ENCODE measurements at places on chromosomes 1 and 21.

DNA sequence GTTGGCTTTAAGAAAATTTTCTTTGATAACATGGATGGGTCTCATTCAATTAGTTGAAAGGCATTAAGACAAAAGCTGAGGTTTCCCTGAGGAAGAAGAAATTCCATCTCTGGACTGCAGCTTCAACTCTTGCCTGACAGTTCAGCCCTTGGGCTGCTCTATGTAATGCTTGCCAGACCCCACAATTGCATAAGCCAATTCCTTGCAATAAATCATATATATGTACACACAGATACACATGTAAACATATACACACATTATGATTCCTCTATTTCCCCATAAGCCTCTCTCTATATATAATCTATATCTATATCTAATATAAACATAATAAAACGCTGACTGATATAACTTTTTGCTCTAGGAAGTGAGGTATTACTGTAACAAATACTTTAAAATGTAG lies 301.5 kb upstream of the PRMT6 start:
- DNase-seq: no peak

DNA sequence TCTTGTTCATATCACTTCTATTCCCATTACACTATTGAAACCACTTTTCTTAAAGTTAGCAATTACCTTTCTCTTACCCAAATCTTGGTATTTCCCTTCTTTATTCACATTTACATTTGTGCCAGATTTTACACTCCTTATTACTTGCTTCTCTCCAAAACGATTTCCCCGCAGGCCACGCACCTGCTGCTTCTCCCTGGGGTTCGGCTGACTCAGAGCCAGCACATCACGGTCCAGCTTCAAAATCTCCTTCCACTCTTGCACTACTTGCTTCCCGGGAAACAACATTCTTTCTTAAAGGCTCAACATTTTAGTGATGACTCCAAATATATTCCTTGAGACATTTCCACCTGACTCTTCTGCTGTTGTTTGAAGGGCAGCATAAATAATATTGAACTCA lies 20.7 kb downstream of the LHX9 start:
- no peak for DNase-seq

DNA sequence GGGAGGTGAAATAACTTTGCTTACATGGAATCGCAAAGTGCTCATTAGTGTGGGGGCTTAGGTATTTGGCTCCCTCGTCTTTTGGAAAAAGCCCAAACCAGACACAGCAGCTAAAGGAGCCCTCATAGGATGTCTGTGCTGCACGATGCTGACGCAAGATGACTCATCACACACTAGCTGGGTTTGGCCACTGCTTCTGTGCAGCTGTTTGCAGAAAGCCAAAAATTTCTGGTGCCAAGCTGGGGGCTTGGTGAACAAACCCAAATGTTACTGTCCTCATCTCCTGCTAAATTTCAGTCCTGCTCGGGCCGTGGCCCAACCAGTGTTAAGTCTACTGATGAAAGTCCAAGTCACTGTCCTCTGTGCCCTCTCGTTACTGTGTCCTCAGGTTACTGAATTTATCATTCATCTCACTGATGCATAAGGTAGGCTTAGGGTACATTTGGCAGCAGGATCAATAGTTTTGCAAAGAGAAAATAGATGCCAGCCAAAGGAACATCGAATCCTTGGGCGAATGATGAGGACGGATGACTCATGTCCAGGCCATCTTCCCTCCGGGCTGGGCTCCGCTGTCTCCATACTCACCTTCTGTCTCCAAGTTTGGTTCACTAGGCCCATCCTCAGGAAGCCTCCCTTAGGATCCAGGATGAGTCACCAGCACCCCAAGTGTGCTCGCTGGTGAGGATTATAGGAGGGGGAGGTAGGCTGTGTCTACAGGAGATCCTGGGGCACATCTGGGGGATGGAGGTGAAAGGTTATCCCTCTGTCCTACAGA lies 177.7 kb downstream of the ADSS2 start:
- no peak for DNase-seq

- no peak for DNase-seq
These were observed 450.7 kb downstream of the PTPRC start for GRCh38 chr1:199089393-199090122.

GRCh38 chr1:208103597-208104513 lies 140.3 kb downstream of the PLXNA2 start:
- DNase-seq: no peak

DNA sequence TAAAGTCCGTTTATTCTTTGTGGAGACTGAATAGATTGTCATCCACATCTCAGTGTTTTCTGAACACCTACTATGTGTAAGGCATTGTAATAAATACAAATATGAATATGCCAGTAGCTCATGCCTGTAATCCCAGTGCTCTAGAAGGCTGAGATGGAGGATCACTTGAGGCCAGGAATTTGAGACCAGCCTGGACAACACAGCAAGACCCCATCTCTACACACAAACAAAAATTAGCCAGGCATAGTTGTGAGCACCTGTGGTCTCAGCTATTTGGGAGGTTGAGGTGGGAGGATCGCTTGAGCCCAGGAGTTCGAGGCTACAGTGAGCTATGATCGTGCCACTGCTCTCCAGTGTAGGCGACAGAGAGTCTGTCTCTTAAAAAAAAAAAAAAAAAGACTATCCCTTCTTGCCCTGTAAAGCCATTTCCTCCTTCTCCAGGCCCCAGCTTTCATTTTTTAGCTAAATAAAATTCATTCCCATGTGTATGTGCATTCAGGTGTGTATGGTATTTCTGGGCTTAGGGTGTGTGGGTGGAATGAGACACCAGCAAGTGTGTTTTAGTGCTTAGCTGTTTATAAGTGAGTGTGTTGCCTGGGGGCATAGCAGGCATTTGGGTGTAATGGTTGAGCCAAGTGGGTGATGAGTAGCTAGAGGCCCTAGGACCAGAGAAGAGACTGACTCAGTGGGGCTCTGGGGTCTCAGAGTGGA lies 7.8 kb downstream of the CELSR2 start:
- DNase-seq: no peak

GRCh38 chr1:211751438-211751837 lies 76.0 kb upstream of the NEK2 start:
- no peak for DNase-seq

DNA sequence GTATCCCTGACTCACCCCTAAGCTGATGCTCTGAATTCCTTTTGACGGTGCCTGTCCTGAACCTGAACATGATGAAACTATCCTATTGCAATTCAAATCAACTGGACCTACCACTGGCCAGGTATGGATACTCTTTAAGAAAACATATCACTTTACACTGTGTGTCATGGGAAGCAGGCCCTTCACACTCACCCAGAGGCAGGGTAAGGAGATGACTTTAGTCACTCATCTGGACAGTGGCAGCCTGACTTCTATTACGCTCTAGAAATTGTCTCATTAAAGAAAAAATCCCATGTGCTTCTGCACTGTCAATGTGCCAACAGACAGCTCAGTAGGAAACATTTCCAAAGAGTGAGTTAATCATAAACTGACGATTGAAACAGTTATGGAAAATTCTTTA lies 94.3 kb downstream of the VAV3 start:
- no peak for DNase-seq

DNA sequence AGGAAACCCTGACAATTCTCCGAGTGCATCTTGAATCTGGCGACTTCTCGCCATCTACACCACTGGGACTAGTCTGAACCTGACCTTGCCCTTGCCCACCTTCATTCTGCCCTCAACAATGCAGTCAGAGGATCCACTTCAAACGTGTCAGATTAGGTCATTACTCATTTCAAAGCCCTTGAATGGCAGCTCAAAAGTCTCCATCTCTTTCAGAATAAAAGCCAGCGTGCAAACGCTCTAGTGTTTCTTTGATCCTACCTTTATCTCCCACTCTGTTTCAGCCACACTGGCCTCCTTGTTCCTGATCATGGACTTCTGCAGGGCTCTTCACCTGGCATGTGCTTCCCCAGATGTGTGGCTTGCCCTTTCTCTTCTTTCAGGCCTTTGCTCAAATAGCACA lies 31.3 kb downstream of the SLC30A1 start:
- no peak for DNase-seq

DNA sequence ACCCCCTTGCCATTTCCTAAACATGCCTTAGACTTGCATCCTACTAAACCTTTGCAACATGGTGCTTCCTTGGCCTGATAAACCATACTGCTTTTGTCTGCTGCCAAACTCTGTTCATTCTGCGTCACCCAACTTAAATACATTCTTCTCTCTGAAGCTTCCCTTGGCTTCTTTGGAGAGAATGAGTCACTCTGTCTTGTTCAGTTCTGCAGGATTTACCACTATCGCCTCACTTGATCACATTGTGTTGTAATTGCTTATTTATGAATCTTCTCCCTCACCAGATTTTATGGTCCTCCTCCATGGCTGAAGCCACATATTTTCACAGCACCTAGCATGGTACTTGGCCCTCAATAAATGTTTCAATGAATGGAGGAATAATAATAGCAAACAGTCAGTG lies 21.7 kb upstream of the TUT4 start:
- no peak for DNase-seq

DNA sequence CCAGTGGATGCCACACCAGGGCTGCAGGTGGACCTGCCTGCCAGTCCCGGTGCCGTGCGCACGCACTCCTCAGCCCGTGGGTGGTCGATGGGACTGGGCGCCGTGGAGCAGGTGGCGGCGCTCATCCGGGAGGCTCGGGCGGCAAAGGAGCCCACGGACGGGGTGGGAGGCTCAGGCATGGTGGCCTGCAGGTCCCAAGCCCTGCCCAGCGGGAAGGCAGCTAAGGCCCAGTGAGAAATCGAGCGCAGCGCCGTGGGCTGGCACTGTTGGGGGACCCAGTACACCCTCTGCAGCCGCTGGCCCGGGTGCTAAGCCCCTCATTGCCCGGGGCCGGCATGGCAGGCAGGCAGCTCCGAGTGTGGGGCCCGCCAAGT lies 1171.8 kb upstream of the B3GALT2 start:
- no peak for DNase-seq

DNA sequence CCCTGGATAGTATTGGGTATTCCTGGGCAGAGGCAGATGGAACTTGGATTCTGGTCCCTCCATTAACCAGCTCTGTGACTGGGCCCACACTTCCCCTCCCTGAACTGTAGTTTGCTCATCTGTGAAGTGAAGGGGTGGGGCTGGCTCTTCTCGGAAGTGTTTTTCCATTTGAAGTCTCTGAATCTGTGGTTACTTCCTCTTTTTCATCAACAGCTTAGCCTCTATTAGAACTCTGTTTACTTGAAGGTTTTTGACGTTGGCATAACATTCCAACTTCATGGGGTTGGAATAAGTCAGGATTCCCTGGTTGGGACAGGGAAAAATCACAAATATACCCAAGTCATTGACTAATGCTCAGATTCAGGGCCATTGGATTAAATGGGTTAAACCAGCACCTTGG lies 3.6 kb downstream of the KIAA0040 start:
- DNase-seq: no peak

DNA sequence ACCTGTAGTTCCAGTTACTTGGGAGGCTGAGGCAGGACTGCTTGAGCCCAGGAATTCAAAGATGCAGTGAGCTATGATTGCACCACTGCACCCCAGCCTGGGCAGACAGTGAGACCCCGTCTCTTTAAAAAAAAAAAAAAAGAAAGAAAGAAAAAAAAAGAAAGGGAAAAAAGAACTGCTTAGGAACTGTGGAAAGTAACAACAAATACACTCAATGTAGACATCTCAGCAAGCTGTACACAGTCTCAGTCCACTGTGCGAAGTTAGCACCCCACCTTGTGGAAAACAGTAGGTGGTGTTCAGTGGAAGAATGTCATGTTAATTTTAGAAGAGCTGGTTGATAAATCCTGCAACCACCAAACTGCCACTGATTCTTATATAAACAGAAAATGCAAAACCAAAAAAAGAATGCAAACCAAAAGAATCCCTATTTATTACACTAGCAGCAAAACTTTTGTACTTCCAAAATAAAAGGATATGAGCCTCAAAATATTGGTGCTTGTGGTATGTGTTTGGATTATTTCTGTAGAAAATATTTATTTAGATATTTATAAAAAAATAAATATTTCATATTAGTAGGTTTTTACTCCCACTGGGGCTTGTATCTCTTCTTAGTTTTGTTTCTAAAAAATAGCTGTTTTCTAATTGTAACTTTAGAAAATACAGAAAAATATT lies 31.1 kb downstream of the ALG14 start:
- no peak for DNase-seq

DNA sequence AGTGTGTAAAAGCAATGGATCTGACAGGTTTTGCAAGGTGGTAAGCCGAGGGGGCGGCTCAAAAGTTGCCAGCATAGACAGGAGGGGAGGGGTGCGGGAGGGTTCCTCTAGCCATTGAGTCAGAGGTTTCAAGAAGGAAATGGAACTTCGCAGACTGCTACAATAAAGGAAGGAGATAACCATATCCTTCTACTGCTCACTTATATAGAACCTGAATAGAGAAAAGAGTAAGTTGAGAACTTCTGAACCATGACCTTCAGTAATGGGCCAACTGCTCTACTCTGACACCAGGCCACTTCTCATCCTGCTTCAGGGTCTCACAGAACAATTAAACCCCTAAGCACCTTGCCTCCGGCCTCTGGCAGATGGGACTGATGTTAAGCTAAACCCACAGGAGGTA lies 26.3 kb upstream of the BCAR3 start:
- DNase-seq: no peak

DNA sequence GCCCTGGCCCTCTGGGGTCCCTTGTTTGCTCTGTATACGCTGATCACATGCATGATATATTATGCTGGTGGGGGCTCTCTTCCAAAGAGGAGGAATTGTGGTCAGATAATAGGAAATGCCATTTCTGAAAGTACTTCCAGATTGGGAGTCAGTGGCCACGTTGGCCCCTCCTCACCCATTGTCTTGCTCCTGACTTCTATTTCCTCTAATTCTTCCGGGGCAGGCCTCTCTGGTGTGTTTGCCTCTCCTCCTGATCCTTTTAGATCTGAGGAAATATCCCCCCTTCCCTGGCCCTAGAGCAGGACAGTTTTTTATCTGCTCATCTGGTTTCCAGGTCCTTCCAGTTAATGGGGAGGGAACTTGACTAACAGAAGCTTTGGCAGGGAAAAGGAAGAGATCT lies 2.9 kb downstream of the VANGL2 start:
- DNase-seq: no peak

DNA sequence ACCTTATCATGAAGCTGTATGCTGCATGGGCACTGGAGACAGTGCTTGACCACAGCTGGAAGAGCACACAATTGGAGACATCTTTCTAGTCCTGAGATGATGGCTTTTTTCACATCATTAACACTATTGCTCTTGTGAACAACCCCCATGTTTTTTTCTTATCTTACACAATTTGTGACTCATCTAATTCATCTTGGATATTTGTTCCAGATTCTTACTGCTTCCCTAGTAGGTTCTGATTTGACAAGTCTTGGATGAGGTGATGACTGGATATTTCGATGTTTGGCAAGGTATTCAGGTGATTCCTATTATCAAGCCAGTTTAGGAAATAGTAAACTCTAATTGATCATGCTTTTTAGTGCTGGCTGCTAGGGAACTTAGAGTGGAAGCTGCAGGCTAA lies 23.7 kb downstream of the HLX start:
- no peak for DNase-seq

DNA sequence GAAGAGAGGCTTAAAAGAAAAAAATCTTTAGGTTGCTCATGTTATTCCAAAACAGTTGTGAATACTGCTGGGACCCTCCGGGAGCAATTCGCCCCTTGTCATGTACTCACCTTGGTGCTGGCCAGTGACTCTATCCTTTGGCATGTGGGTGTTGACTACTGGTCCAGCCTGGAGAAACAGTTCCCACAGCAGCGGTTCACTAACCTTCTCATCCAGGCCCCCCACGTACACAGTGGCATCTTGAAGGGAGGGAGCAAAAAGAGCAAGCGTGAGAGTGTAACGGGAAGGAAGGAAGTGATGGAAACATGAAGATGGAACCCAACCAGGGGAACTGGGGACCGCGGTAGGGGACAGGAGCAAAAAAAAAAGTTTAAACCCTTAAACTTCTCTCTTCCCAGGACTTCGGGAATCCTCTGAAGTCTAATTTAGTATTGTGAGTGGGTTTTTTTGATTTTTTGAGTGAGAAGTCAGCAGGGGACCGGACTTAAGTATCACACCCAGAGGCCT lies 494 bp downstream of the SF3B4 start:
- no peak for DNase-seq

All from cortex of kidney (tissue), 1 donor.